ENCODE measurements at places on chromosomes 12 and 14.

DNA sequence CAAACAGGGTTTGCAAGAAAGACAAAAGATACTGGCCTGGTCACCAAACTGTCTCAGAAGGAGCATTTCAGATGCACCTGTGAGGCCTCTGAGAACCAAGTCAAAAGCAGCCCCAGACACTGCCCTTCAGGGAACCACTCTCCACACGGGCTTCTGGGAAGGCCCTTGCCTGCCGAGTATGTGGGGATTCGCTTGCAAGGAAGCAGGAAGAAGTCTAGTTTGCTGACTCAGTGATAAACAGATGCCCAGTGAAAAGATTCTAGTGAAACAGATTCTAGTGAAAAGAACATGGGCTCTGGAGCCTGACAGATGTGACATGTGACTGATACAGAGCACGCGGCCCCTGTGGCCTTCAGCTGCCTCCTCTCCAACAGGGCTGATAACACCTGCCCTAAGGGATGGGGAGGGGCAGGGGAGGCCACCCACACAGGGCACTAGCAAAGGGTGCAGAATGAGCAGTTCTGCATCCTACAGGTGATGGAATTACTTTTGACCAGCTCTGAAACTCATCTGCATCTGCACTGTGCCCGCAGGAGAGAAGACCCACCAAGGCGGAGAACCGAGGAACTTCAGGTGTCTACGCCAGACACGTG is 19.1 kb downstream of the AMN start:
- no peak for DNase-seq

DNA sequence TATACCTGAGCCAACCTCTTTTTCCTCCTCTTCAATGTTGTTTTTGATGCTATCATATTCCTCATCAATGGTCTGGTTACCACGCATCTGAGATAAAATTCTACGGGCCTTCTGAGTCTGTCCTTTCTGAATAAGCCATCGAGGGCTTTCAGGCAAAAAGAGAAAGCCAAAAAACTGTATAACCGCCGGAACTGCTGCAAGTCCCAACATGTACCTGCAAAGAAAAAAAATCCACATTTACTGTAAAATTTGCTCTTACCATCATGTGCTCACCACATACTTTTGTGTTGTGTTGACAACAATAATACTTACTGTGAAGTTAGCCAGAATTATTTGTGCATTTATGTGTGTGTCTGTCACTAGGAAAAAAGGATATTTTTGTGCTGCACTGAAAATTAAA is 77.6 kb downstream of the SLC2A13 start:
- DNase-seq = no peak

GRCh38 chr12:89919241-89919906 is 210.7 kb upstream of the ATP2B1 start:
- DNase-seq = no peak

DNA sequence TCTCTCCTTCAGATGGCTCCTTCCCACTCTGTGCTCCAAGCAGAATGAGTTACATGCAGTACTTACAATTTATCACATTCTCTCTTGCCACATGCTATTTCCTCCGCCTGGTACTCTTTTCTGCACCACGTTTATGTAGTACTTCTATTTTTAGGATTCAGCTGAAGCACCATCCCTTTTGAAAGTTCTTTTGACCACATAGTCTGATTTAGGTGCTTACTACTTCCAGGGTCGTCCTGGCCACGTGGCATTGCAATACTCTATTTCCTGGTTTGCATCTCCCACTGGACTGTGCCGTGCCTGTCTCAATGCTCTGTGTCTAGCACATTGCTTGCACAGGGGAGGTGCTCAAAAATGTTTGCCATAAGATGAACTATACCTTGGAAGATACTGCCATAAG is 16.3 kb upstream of the TBC1D30 start:
- DNase-seq = no peak

GRCh38 chr14:100611811-100612480 is 24.7 kb upstream of the BEGAIN start:
- no peak for DNase-seq

GRCh38 chr14:89805501-89805900 is 149.0 kb downstream of the EFCAB11 start:
- no peak for DNase-seq

DNA sequence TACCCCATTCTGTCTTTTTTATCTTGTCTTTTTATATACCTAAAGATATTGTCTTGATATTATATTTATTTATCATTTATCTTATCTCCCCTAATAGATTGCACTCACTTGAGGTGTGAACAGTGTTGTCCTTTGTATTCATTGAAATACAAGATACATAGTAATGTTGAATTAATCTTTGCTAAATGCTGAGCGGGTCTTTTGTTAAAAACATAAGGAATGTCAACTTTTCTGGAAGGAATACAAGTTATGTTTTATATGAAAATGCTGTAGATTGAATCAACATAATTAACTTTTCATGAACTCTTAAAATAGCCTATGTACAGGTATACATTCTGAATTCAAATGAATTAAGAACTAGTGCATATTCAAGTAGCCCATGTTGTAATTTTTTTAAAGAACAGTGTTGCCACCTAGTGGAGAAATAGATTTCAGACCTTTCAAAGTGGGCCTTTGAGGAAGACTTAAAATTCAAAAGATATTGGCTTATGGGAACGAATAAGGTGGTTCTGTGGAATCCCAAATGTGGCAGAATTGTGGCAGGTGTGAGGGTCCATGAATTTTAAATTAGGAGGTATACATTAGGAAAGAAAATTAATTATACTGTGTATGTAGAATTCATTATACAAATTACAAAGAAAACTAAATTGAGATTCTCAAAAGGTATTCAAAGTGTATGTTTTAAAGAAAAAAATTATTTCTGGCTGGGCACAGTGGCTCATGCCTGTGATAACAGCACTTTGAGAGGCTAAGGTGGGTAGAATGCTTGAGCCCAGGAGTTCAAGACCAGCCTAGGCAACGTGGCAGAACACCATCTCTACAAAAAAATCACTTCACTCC is 19.1 kb downstream of the BBOF1 start:
- DNase-seq = peak; percentile 86

GRCh38 chr12:114783089-114783618 is 99.2 kb upstream of the TBX3 start:
- DNase-seq = no peak

All from hematopoietic multipotent progenitor cell treated with erythropoietin and hydrocortisone succinate and interleukin-3 and kit ligand, for 15 days (in vitro differentiated cells).